ENCODE measurements at places on chromosomes 7 and 10.

- no peak for DNase-seq
Measured at GRCh38 chr7:90692396-90692795, 96.3 kb downstream of the CDK14 start.

DNA sequence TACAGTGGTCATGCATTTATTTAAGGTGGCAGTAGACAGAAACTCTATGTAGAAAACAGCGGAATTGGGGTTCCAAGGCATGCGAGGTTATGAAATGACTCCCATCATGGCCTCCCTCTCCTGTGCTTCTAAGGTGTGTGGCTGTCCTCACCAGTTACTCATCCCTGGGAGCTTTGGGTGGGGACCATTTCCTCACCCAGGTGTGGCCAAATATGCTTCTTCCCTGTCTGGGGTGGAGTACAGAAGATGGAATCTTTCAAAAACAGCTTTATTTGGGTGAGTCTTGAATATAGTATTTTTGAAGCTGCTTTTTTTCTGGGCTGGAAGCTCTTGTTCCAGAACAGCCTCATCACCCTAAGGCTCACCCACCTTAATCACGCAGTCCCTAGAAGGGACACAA, 139.0 kb downstream of the NRF1 start:
- no peak for DNase-seq

DNA sequence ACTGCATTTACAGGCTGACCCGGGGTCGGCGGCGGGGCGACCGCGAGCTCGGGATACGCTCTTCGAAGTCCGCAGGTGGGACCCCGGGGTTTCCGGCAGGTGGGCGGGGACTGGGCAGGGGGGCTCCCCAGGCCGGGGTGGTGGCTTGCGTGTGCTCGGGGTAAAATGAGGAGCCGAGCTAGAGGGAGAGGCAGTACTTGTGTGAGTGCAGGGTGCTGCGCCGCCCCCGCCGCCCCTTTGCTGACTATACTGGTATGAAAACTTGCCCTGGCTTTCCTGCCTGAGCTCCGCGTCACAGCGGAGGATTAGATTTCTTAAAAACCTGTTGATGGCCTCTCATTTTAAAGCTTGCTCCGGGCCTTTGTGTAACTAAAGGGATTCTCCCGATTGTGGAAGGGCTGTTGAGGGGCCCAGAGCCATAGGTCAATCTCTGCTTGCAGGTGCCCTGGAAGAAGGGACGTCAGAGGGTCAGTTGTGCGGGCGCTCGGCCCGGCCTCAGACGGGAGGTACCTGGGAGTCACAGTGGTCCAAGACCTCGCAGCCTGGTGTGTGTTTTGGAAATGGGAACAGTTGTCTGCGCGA, 488 bp downstream of the ARMC10 start:
- DNase-seq = peak; percentile 85

DNA sequence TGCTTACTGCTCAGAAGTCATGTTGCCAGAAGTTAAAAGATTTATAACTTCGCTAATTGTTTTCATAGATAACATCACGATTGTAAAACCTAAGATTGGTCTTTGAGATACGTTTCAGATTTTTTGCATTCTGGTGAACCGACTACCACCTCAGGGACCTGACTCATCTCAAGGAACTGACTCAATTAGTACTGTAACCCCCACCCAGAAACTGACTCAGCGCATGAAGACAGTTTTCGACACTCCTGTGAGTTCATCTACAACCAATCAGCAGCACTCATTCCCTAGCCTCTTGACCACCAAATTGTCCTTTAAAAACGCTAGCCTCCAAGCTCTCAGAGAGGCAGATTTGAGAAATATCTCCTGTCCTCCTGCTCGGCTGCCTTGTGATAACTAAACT, 72.3 kb downstream of the ELMO1 start:
- no peak for DNase-seq

DNA sequence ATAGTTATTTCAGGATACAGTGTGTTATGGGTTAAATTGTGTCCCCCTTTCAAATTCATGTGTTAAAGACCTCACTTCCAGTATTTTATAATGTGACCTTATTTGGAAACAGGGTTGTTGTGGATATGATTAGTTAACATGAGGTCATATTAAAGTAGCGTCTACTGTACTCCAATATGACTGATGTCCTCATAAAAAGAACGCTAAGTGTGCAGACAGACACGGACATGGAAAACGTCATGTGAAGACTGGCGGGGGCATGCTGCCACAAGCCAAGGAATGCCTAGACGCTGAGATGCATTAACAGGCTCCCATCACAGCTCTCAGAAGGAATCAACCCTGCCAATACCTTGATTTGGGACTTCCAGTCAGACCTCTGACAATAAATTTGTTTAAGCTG, 1.5 kb upstream of the WDR37 start:
- peak; percentile 61 for DNase-seq

DNA sequence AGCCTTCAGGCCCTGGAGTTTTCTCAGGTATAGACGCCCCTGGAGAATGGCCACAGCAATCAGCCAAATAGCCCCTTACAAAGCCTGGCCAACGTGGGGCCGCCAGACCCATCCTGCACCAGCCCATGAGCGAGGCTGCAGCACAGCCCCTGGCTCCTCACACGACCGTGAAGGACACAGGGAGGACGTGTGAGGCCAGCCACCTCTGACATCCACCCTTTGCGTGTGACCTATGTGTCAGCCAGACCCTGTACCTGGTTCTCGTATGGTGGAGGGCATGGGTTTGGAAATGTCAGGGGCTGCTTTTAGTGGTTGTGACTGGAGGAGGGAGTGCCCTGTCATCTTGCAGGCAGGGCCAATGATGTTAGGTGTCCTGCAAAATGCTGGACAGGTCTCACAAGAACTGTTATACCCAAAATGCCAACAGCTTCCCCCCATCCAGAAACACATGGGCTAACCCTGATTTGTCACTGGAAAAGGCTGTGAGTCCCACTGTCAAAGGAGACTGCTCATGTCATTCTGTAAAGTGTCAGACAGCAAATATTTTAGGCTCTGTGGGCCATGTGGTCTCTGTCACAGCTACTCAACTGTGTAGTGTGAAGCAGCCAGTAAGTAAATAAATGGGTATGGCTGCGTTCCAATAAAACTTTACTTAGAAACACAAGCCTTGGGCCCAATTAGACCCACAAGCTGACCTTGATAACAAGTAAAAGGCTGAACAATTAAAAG, 30.0 kb downstream of the NOD1 start:
- DNase-seq = no peak

- no peak for DNase-seq
Measured at GRCh38 chr10:90412582-90412981, 445.3 kb downstream of the HTR7 start.

- no peak for DNase-seq
Measured at GRCh38 chr10:132890301-132890700, 52.1 kb downstream of the CFAP46 start.

GRCh38 chr10:95782318-95782717, 26.4 kb downstream of the ENTPD1 start:
- no peak for DNase-seq

DNA sequence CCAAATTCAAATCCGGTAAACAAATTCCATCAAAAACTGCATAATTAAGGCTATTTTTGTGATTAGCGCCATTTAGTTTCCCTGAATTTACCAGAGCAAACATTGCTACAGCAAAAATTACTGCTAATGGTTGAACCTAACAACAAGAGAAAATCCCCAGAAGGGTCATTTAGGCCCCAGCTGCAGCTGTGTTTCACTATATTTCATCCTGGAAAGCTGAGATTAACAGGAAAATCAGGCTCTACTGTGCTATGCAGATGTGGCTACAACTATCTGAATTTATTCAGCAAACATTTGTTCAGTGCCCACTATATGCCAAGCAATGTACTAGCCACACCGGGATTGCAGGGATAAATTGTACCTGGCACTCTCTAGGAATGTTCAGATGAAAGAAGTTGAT, 104.0 kb downstream of the PON1 start:
- no peak for DNase-seq

DNA sequence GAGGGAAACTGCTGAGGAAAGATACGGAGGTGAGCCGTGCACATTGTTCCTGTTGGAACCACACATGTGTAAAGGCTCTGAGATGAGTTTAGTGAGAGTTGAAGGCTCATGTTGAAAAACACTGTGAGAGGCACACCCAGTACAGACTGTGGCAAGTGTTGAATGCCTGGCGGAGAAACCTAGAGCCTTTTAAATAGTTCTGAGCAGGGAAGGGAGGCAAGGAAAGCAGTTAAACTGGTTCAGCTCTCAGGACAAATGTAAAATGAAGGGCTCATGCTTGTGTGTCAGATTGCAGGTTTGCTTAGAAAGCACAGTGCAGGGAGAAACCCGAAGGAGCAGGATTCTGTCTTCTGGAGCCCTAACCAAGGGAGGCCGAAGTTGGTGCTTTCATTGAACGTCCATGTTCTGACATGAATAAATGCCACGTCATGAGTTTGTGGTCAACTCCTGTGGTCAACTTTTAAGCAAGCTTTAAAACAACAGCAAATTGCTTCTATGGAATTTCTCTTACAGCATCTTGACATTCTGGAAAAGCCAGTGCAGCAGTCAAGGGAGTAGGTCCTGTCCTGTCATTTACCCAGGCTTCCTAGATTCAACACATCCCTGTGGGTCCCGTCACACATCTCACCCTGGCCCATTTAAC, 650.9 kb upstream of the GALNT17 start:
- DNase-seq = no peak

- DNase-seq = no peak
Measured at GRCh38 chr10:62662486-62662885, 142.0 kb upstream of the ADO start.

DNA sequence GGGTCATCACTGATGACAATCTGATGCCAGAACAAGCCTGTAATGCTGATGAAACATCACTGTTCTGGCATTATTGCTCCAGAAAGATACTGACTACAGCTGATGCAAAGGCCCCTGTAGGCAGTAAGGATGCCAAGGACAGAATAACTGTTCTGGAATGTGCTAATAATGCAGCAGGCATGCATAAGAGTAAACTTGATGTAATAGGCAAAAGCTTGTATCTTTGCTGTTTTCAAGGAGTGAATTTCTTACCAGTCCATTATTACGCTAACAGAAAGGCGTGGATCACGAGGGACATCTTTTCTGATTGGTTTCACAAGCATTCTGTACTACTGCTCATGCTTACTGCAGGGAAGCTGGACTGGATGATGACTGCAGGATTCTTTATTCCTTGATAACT, 18.7 kb downstream of the LCOR start:
- peak; percentile 96 for DNase-seq

DNA sequence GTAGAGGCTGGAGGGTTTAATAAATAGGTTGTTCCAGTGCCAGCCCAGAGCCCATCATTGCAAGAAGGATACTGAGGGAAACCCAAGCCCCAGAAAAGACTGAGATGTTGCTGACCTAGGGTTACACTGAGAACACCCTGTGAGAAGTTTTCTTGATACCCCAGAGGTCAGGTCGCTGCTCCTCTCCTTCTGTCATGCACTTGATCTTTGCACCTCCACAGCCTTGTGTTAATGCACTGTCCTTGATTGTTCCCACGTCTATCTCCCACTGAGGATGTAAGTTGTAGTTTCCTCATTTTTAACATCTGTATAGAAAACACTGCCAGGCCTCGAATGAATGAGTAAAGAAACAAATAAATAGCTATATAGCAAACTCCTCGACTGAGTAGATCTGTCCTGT, 195.3 kb upstream of the AHR start:
- DNase-seq = no peak

DNA sequence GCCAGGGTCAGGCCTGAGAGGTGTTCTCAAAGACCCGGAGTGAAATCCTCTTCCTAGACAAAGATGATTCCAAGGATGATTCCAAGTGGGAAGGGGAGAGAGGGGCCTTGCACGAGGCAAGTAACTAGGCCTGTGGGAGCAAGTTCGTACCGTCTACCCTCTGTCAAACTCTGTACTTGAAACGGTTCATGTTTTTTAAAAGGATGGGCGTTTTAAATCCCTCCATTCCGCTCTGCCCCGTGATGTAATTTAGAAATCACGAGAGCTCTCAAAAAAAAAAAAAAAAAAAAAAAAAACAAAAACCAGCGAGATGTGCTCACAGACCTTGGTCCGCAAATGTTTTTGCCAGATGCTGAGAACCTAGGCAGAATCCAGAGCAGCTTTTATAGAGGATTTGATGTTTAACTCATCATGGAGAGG, 114.7 kb upstream of the CARD11 start:
- DNase-seq = peak; percentile 3

GRCh38 chr10:62130948-62131347, 137.7 kb downstream of the RTKN2 start:
- DNase-seq = peak; percentile 91

DNA sequence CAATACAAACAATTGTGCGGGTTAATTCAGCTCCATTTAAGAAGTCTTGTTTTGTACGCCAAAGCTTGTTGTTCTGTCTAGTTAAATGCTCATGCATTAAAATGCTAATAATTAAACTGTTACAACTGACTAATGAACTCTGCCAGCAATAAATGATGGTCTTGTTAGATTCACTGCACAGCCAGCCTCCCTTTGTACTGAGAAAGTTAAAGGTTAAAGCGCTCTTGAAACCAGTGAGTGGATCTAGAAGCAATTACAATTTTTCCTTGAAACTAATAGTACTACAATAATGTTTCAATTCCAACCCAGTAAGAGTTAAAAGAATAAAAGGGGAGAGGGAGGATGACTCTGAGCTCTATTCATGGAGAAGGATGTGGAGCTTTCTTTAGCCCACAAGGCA, 233.0 kb downstream of the EMX2 start:
- DNase-seq = no peak

GRCh38 chr10:4671451-4672145, 154.4 kb upstream of the AKR1E2 start:
- peak; percentile 56 for DNase-seq

DNA sequence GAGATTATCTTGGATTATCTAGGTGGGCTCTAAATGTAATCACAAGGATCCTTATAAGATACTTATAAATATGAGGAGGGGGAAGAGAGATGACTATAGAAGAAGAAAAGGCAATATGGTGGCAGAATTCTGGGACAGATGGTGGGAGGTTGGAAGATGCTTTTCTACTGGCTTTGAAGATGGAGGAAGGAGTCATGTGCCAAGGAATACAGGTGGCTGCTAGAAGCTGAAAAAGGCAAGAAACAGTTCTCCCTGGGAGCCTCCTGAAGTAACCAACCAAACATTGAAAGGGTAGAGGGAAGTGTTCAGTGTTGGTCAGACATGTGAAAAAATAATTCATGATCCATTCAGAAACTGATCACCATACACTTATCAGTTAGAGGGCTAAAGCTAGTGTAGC, 213.3 kb downstream of the WDR11 start:
- DNase-seq = no peak
